ENCODE measurements at places on chromosomes 7 and 10.

GRCh38 chr10:78386509-78386908 is 352.8 kb downstream of the RPS24 start:
- DNase-seq = no peak

DNA sequence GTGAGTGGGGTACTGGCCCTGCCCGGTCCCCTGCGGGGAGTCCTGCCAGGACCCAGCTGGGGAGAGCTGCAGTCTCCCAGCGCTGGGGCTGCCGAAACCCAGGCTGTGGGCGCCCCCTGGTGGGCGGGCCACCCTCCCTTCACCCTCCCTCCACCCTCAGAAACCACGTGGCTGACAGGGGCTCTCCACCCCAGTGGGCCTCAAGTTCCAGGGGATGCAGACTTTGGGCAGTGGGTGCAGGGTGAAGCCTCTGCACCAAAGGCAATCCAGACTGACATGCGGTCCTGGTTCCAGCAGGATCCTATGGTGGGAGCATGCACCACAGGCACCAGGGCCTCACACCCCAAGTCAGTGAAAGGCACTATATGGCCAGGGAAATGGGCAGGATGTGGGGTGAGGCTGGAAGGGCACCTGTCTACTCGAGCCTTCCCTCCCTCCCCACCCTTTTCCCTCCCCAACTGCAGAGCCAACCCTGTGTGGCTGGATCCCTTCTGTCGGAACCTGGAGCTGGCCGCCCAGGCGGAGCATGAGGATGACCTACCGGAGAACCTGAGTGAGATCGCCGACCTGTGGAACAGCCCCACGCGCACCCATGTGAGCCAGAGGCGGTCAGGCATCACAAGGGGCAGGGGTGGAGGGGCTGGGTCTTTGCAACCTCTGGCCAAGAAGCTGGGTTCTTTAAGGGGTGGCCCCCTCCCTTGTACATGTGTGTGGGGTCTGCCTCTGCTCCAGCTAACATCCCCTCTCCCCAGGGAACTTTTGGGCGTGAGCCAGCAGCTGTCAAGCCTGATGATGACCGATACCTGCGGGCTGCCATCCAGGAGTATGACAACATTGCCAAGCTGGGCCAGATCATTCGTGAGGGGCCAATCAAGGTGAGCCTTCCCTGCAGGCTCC is 38.8 kb downstream of the PSAP start:
- peak; percentile 81 for DNase-seq

DNA sequence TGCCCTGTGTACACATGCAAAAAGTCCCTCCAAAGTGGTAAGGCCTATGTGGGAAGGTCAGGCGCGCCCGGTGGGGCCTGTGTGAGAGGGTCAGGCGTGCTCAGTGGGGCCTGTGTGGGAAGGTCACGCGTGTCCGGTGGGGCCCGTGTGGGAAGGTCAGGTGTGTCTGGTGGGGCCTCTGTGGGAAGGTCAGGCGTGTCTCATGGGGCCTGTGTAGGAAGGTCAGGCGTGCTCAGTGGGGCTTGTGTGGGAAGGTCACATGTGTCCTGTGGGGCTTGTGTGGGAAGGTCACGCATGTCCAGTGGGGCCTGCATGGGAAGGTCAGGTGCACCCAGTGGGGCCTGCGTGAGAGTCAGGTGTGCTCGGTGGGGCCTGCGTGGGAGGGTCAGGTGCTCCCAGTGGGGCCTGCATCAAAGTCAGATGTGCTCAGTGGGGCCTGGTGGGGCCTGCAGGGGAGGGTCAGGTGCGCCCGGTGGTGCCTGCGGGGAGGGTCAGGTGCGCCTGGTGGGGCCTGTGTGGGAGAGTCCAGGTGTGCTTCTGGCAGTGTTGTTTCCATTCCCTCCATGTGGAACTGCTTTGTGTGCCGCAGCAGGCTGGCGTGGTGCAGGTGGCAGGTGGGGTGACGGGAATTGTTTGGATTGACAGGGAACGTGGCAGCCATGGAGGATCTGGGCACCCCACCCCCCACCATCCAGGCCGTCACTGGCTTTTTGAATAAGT is 15.4 kb downstream of the LRRC27 start:
- no peak for DNase-seq

DNA sequence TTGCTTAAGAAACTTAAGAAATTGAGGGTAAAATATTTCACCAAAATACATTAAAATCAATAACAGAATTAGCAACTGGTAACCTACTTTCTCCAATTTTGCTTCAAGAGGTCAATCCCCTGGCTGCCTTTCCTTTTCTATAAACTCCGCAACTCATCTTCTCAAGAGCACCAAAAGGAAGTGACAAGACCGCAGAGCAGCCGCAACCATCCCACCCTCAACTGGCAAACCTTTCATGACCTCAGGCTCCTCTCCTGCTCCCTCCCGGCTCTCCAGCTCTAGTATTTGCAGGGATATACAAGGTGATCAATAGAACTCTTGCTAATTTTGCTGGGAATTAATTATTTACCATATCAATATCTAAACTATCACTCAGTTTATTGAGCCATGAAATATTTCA is 88.9 kb downstream of the ATE1 start:
- DNase-seq = no peak

DNA sequence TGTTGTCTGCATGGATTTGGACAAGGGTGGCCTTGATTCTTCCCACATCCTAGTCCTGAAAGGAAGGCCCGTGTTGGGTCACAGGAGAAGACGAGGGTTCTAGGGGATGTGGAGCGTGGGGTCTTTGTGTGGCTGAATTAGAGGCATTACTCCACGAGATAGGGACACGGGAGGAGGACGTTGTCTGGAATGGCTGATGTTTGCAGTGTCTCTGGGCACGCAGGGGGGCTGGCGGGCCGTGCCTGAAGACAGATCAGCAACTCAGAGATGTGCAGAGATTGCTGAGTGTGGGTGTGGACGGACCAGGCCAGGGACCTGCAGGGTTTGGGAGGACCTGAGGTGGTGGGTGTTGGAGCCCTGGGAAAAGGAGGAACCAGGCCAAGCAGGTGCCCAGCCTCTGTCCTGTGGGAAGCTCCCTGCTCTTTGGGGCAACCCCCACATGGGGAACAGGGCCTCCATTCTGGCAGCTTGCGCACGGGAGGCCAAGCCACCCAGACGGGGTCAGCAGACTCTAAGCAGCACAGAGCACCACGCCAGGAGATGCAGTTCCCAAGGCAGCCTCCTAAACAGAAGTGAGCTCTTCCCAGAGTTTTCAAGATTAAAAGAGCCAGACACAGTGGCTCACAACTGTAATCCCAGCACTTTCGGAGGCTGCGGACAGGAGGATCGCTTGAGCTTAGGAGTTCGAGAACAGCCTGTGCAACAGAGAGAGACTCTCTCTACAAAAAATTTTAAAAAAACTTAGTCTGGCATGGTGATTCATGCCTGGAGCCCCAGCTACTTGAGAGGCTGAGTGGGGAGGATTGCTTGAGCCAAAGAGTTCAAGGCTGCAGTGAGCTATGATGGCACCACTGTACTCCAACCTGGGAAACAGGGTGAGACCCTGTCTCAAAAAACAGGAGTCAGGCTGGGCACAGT is 71.0 kb upstream of the GTF2I start:
- DNase-seq = no peak

GRCh38 chr7:2862831-2863361 is 18.8 kb upstream of the GNA12 start:
- DNase-seq = no peak

DNA sequence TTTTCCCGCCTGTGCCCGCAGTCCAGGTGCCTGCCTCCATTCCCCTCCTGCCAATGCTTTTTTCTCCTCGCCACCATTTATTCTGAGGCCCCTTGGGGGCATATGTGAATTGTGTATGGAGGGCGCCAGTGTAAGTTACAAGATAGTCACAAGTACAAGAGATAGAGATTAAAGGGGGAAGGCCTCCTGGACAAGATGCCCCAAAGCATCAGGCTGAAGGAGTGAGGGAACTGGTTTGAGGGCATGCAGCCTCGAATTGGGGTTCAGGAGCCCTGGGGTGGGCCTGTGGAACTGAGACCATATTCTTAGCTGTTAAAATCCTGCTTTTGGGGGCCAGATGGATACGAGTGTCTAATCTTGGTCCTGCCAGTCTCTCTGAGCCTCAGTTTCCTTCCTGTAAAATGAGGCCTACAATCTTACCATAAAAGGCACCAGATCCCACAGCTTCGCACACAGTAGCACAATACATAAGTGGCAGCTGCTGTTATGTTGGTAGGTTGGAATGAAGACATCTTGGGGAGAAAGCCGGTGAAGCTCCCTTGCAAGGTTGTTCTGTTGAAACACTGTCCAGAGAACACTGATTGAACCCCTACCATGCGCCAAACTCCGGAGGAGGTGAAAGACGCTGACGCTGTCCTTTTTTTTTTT is 545 bp upstream of the COMTD1 start:
- DNase-seq = no peak

GRCh38 chr7:106693677-106694353 is 32.9 kb upstream of the CCDC71L start:
- no peak for DNase-seq

- no peak for DNase-seq
These were observed 11.0 kb upstream of the IL6 start for GRCh38 chr7:22715969-22716368.

DNA sequence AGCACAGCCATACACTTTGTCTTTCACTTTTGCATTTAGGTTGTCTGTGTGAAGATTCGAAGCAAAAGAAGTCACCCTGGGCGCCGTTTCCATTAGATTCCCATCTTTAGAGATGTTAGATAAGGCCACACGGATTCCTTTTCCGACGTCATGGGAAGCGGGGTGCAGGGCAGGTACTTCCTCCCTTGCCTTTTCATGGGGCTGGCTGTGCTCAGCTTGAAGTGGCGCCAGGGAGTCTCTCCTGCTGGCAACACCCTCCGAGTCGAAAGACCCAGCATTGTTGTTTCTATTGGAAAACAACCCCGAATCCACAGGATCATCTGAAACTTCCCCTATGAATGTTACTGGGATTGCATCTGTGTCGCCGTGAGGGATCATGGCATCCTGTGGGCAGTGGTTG is 246.4 kb upstream of the GRB10 start:
- DNase-seq = no peak

DNA sequence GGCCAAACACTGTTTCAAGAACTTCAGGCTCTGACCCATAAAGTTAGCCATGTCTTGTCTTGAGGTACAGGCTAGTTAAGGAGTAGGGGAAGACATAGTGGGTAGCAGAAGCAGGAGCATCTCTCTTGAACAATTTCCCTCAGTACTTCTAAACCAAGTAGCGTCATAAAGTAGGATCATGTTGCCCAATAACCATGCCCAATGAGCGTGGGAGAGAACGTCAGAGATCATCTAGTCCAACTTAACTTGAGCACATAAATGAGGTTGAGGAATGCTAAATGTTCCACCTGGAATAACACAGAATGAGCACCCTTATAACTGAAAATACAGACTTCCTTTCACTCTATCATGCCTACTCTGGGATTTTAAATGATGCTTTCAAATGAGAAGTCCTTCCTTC is 134.9 kb downstream of the AOAH start:
- DNase-seq = no peak

DNA sequence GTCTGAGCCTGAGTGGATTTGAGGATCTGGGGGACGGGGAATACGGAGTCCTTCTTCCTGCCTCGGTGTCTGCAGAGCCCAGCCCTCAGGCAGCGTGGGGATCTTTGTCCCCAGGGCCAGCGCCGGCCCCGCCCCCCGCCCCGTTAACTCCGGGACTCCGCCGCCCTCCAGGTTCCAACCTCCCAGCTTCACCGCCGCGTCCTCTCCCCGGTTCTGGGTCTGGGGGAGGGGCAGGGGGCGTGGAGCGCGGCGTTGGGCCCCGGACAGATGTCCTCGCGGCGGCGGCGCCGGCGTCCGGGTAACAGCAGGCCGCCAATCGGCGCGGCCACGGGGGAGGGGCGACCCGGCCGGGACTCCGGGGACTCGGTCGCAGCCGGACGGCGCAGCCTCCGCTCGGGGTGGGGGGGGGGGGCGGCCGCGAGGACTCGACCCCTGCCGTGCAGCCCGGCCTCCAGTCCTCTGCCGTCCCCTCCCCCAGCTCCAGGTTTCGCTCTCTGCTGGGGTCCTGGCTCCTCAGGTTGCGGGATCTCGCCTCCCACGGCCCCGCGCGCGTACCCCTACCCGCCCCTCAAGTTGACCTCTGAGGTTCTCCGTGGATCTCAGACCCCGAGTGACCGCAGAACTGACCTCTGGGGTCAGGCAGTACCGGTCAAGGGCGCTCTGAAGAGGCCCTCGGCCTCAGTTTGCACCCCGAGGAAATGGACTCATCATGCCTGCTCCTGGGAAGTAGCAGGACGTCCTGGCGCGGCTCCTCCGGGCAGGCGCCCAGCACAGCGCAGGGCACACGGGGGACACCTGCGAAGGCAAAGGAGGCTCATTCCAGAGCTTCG is 2.3 kb upstream of the ELFN1 start:
- peak; percentile 46 for DNase-seq
